ENCODE measurements at places on chromosomes 1 and 21.

DNA sequence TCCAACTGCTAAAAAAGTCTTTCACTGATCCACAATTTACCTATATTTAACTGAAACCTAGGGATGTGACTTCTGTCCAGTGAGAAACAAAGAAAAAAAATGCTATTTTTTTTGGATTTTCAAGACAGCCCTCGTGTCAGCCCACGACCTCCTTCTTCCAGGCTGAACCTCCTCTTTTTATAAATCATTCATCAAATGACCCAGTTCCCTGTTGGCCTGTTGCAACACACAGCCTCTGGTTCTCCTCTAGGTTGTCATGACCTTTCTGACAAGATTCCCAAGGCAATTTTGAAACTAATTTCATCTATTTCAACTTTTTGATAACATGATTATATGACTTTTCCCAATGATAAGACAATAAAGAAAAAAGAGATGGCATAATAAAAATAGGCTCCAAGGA lies 74.6 kb downstream of the PGBD5 start:
- no peak for DNase-seq

GRCh38 chr1:207045453-207045852 lies 5.6 kb downstream of the YOD1 start:
- no peak for DNase-seq

DNA sequence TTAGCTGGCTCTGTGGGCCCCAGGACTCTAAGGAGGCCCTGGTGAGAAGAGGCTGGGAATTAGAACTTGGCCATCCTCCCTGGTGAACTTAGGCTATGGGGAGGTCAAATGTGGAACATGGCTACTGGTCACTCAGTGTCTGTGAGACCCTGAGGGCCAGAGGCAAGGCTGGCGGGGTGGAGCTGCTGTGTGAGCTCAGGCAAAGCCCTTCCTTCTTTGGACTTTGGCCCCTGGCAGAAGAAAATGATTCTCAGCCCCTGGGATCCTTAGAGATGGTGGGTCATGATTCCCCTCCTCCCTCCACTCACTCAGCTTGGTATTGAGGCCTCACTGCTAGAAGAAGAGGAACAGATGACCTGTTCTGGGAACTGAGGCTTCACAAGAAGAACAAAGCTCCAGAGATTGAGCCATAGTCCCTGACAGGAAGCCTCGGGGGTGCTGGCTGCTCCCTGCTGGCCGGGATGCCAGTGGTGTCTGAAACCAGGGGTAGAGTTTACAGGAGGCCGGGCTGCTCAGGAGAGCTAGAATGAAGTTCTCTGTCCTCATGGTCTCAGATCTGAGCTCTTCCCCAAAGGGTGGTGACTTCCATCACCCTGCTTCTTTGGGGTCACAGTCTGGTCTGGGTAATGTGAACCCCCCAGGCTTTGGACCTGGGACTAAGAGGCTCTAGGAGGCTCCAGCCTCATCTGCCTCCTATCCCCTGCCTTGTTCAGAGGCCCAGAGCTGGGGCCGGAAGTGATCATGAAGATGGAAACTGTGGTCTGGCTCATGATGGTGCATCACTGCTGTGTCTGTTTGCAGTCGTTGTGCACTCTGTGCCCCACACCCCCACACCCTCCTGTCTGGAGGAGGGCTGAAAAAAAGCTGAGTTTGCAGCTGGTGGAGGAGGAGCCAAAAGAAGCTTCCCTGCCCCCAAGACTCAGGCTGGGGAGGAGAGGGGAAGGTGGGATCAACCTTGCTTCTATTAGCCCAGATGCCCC lies 905 bp downstream of the BTBD19 start:
- DNase-seq = peak; percentile 93

DNA sequence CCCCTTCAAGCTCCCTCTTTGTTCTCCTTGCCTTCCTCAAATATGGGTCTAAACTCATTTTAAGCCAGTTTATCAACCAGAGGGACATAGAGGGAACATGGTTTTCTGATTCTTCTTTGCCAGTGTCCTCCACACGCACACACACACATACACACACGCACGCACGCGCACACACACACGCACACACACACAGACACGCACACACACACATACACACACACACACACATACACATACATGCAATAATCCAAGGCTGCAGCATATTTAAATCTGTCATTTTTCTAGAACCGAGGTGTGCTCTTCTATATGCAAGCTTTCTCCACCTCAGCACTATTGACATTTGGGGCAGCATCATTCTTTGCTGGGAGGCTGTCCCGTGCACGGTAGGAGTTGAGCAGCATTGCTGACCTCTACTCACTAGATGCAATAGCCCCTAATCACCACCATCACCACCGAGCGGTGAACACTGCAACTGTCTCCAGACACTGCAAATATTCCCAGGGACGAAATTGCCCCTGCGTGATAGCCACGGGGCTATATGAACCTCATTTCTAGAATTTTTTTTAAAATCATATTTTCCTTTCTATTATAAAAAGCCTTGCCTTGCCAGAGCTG lies 8.0 kb downstream of the TNFRSF9 start:
- DNase-seq = no peak

- no peak for DNase-seq
Measured at GRCh38 chr1:229058729-229059128, 212.2 kb upstream of the RAB4A start.

GRCh38 chr1:226457307-226457712 lies 49.4 kb upstream of the PARP1 start:
- DNase-seq = peak; percentile 63

- no peak for DNase-seq
Measured at GRCh38 chr1:173302366-173302765, 95.2 kb upstream of the TNFSF4 start.

GRCh38 chr1:184022668-184023067 lies 14.9 kb downstream of the COLGALT2 start:
- DNase-seq = no peak

DNA sequence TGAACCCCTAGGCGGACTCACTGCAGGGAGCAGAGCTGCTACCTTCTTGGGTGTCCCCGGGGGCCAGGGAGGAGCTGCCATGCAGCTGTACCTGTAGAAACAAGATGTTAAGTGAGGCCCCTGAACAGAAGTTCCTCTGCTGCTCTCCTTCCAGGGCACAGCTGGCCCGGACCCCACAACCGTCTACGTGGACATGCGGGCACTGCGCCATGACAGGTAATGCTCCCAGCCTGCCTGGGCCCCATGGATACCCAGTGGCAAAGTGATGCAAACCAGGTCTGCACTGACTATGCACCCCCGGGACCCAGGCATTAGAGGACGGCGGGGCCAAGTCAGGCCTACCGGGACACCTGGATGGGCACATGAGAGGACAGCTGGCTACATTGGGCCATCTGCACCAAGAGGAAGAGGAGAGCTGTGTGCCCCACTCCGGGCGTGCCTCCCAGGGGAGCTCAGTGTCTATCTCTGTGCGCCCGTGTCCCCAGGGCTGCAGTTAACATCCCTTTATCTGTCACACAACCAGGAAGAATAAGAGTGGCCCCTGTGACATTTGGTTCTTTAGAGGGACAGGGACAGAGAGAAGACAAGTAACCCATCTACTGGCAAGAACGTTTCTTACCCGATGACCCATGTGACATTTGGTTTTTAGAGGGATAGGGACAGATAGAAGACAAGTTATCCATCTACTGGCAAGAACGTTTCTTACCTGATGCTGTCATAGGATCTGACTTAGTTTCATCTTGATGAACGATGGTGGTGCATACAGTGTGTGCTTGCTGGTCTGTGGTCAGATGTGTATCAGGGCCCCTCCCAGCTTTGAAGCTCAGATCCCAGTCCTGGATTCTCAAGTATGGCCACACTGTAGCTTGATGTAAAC lies 44.1 kb downstream of the S100B start:
- no peak for DNase-seq

DNA sequence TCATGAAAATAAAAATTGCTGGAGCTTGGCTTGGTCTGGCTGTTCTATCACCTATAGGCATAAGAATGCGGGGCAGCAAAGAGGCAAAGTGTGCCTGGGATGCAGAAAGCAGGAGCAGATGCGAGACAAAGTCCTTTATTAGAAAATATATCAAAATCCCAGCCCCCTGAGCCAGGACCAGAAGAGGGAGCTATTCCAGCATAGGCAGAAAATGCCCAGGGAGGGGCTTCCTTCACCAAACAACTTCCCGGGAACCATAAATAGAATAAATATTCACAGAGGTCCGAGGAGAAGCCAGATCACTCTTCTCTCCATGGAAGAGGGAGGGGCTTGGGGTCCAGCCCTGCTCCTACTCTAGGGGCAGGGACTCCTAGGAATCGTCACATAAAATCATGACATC lies 5.0 kb downstream of the PPOX start:
- DNase-seq = no peak

- DNase-seq = no peak
Measured at GRCh38 chr1:221228594-221228993, 349.4 kb downstream of the HLX start.

DNA sequence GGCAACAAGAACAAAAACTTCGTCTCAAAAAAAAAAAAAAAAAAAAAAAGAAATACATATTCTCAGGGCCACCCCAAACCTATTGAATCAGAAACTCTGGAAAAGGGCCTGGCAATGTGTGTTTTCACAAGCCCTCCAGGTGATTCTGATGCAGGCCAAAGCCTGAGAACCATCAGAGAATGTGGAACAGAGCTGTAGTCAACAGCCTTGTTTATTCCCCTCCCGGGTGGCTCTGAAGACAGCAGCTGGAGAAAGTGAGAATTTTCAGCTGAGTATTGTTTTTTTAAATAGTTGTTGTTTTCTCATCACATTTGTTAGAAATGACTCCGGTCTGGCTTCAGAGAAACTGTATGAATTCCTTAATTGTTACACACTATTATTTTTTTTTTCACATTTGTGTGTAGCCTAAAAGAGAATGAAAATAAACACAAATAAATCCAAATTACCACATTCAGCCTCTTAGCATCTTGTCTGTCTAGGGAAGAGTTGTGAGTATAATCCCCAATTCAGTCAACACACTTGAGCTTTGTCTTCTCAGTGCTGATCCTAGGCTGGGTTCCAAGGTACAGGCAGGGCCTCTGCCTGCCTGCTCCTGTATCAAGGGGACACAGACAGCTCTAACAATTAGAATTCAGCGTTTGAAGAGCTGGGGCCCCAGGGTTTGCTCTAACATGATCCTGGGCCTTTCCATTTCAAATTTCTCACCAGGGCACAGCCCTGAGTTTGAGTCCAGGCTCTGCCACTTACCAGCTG lies 6.6 kb upstream of the AZIN2 start:
- no peak for DNase-seq

DNA sequence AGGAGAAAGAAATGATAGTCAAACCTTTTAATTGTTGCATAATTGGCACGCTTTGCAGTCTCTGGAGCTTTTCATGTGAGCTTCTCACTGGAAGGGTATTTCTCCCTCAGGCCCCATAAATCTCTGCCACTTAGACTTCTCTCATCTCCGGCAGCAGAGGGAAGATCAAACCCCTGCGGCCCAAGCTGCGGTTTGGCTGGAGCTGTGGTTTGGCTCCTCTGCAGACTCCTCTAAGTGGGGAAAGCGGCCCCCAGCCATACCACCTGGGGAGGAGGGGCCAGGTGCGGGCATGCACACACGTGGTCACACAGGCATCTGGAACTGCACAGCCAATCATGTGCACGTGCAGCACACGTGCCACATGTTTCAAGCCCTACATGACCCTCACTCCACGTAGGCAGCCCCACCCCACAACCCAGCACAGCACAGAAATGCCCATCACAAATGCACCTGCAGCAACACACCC lies 58.3 kb downstream of the UBE2T start:
- no peak for DNase-seq

DNA sequence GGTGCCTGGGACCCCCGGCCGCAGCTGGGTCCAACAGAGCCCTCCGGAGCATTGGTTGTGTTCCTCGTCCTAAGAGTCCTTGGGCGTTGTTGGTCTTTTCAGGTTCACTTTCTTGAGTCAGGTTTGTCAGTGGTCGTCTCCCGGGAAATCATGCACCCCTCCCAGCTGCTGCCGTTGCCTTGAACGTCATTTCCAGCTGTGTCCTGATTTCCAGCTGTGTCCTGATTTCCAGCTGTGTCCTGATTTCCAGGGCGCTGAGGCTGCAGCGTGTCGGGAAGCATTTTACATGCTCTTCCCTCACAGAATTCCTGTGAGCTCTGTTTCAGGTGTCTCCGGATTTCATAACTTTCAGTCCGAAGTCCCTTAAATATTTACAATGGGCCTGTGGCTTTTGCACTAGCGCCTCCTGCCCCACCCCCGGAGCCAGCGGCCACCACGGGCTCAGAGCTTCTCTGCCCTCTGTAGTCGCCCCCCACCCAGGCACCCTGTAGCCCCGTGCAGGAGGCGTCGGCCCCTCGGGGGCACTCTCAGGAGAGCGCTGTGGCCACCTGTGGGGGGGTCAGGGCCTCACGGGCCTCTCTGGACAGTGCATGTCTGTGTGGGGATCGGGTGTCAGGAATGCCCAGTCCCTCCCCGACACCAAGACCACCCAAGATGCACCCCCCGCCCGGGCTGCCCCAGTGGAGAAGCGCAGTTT lies 66.7 kb downstream of the COL18A1 start:
- no peak for DNase-seq

- DNase-seq = no peak
Measured at GRCh38 chr1:10899490-10900250, 103.2 kb upstream of the CASZ1 start.

- no peak for DNase-seq
Measured at GRCh38 chr1:54649130-54649898, 7.7 kb downstream of the MROH7 start.

- DNase-seq = no peak
Measured at GRCh38 chr21:33121715-33122475, 52.0 kb downstream of the OLIG1 start.

DNA sequence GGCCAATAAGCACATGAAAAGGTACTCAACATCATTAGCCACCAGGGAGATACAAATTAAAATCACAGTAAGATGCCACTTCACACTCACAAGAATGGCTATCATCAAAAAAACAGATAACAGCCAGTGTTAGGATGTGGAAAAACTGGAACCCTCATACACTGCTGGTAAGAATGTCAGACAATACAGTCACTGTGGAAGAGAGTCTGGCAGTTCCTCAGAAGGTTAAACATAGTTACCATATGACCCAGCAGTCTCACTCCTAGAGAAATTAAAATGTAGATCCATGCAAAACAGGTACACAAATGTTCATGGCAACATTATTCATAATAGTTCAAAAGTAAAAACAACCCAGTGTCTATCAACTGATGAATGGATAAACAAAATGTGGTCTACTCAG lies 33.3 kb downstream of the LDLRAD1 start:
- no peak for DNase-seq

GRCh38 chr1:174942547-174943255 lies 57.0 kb upstream of the CACYBP start:
- DNase-seq = no peak

- no peak for DNase-seq
Measured at GRCh38 chr1:62891956-62892562, 108.1 kb downstream of the ATG4C start.

GRCh38 chr1:55015123-55015522 lies 16.4 kb downstream of the BSND start:
- no peak for DNase-seq

Data from stimulated activated CD4-positive, alpha-beta T cell treated with anti-CD3 and anti-CD28 coated beads, Interleukin-1b, Interleukin-23, amount 100 ng/mL, for 48 hours (primary cell).